ENCODE measurements at places on chromosomes 16 and 17.

DNA sequence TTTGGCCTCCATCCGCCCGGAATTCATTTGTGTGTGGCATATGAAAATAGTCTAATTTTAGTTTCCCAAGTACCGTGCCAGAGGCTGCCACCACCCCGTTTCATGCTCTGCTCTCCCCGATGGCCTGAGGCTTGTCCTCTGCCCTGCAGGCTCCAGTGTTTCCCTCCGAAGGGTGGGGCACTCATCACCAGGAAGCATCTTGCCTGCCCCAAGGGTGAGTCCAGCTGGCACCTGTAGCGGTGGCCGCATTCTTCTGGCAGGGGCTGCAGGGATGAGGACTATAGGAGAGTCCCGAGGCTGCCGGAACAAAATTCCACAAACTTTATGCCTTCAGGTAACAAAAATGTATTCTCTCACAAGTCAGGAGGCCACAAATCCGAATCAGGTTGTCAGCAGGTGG is 23.1 kb upstream of the CMIP start:
- no peak for DNase-seq

DNA sequence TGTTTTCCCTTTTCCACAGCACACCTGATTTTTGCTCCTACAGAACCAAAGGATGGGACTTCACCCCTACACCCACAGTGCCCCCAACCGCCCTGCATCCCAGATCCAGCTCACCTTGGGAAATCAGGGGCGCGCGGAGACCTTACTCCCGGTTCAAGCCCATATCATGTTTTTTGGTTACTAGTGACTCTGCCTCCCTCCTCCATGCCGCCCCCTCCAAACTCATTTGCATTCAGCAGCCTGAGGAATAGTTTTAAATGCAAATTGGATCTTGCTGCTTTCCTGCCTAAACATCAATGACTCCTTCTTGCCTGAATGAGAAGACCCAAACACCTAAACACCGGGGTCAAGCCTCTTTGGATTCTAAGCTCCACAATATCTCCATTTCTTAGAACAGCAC is 331.8 kb downstream of the TMEM114 start:
- DNase-seq = no peak

DNA sequence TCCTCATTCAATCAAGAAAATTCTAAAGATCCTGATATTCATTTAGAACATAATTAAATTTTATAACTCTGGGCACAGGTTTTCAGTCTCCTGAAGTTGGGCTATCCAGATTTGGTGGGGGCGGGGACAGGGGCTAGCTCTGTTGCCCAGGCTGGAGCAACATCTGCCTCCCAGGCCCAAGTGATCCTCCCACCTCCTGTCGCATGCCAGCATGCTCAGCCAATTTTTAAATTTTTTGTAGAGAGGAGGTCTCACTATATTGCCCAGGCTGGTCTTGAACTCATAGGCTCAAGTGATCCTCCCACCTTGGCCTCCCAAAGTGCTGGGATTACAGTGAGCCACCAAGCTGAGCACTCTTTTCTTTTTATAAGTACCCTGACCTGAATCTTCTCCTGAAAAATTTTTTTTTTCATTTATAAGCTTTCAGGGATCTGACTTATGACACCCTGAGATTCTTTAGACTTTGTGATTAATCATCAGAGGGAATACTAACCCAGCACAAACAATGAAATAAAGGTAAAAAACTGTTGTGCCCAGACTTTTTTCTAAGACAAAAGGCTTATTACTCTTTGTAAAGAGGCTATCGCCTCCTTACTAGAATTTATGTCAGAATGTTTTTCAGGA is 62.6 kb downstream of the TUBD1 start:
- DNase-seq = no peak

- no peak for DNase-seq
Observed at GRCh38 chr16:6753553-6753952, 579.1 kb upstream of the RBFOX1 start.

DNA sequence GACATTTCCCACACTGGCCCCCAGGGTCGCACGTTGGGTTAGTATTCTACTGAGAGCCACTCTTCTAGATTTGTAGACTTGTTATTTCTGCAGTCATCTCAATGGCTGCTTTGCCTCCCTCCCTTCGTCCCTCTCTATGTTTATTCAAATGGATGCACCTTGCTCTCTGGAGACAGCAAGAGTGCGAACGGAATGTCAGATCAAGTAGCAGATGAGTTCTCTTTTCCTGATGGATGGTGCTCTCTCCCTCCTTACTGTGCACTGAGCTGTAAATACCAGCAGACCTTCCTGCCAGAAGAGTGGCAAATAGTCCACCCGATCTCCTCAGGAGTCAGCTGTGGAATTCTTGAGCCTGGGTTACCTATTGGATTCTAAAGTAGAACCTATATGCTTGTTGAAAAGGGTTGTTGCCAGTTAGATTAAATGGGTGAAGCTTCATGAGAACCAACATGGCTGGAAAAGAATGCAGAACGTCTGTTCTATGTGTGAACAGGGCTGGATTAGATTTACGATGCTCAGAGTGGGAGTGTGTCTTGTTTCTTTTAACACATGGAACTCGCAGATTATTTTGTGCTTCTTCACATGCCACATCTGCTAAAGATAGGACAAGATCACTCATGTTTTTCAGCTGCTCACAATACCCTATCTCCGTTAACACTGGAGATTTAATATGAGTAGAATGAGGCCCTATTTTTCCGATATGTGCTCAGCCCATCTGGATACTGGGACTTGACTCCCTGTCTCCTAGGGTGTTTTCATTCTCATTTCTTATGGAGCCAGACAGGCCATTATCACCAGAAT is 6.1 kb downstream of the GNAO1 start:
- DNase-seq = no peak

- DNase-seq = no peak
Observed at GRCh38 chr17:38958756-38959155, 8.4 kb downstream of the FBXO47 start.

- no peak for DNase-seq
Observed at GRCh38 chr17:82592289-82592766, 55.9 kb downstream of the WDR45B start.

DNA sequence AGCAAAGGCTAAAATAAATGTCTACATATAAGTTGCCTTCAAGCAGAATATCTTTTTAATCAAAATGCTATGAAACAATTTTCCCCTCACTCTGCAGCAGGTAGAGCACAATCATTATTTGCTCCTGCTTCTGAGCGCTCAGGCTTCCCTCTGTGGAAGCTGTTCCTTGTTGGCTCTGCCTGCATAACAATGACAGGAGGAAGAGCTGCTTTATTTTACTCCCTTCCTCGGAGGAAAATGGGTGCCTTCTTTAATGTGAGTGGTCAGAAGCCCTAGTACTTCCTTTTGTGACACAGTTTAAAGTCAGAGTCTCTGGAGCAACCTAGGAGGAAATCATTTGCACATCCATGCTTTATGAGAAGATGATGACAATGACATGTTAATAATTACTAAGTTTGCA is 492.1 kb downstream of the CDH8 start:
- no peak for DNase-seq

- DNase-seq = no peak
Observed at GRCh38 chr17:66430846-66431795, 128.7 kb downstream of the PRKCA start.

- DNase-seq = no peak
Observed at GRCh38 chr16:50207652-50208051, 54.5 kb downstream of the TENT4B start.

GRCh38 chr16:75029854-75030253 is 31.0 kb downstream of the ZNRF1 start:
- no peak for DNase-seq

DNA sequence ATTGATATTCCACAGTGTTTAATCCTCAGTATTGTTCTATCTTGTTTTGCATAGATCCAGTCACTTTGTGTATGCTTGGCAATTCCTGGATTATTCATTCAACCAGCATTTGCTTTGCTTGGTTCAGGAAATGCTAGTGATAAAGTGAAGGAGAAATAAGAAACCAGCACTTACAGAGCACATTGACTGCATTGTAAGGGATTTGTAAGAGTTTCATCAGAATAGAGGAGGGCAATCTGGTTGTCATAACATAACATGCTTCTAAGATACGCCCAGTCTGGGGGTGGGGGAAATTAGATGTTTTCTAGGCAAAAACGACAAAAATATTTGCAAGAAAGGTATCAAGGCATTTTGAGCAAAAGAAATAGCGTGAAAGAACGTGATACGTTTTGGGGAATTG is 40.4 kb downstream of the TNRC6A start:
- DNase-seq = no peak
